Sciatic nerve (tissue), 2 donors: ENCODE measurements at places on chromosomes 11 and 22. TPM values are rescaled to one million over a fixed set of nuclear protein-coding genes. Genes with fewer than 3 reads are reported as not detected.

Gene CALCA
- total RNA-seq: 0.67 TPM

Gene MYBPC3
- total RNA-seq: 0.53 TPM

Gene TRPC6
- 3.3 TPM for total RNA-seq

Gene CRYBB3
- not detected for total RNA-seq

Gene CLDN5
- 136 TPM for total RNA-seq

Gene JAML
- 20.8 TPM for total RNA-seq

Gene MAPK8IP1
- 285 TPM for total RNA-seq

Gene SCN4B
- total RNA-seq: 2.9 TPM
